ENCODE measurements at places on chromosomes 16 and 17.

DNA sequence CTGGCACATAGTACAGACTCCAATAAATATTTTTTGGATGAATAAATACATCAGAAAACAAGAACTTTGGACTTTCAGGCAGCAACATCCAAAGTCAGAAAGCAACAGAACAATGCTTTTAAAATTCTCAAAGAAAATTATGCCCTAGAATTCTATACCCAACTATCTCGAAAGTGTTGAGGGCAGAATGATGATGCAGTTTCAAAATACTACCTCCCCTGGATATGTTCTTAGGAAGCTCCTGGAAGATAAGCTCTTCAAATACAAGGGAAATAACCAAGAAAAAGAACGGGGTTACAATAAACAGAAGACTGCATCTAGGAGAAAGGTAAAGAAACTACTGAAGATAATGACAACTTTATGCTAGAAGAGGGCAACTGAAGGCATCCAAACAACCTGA lies 11.0 kb downstream of the SIAH1 start:
- no peak for DNase-seq

DNA sequence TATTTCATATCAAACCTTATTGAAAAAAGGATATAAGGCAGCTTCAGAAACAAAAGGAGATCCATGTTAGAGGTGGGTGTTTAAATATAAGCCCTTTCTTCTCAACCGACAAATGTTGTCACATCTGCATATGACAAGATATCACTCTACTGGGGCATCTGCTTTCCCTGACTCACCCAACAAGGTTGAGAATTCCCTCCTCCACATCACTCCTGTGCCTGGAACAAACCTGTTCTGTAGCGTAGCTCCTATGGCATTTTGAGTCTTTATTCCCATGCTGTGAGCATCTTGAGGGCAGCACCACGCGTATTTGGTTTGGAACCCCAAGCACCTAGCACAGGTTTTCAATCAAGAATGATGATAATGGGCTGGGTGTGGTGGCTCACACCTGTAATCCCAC lies 59.4 kb upstream of the ZFHX3 start:
- no peak for DNase-seq

GRCh38 chr16:57527610-57528360 lies 8.6 kb downstream of the CCDC102A start:
- no peak for DNase-seq

- DNase-seq = no peak
Measured at GRCh38 chr17:51948128-51948527, 210.4 kb downstream of the CA10 start.

DNA sequence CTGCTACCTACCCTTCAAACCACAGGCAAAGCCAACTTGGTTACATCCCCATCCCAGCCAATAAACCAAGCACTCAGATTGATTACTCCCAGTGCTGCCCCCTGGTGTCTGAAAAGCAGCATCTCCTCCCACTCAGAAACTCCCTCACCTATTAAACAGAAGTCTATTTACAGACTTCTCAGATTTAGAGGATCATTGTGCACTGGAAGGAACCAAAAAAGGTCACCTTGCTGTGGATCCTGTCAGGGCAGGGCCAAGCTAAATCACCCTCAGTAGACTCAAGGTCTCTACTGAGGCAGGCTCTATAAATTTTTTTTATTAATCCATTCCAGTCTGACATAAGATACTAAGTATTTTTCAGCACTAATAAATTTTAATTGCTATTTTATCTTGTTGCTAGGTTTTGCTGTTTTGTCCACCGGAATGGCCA lies 17.6 kb downstream of the HIGD1B start:
- peak; percentile 89 for DNase-seq

DNA sequence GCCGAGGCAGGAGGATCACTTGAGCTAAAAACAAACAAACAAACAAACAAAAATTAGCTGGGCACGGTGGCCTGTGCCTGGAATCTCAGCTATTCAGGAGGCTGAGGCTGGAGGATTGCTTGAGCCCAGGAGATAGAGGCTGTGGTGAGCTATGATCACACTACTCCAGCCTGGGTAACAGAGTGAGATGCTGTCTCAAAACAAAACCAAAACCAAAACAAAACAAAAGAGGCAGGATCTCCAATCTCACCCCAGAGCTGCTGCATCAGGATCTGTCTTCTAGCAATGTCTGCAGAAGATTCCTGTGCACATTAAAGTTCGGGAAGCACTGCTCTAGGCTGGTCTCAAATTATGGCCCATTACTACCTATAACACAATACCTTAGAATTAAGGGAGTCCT lies 43.1 kb downstream of the MAP2K6 start:
- DNase-seq = no peak

GRCh38 chr17:69176457-69176795 lies 34.7 kb upstream of the ABCA6 start:
- no peak for DNase-seq

GRCh38 chr17:6913608-6914443 lies 82.0 kb upstream of the ALOX12 start:
- DNase-seq = peak; percentile 88

GRCh38 chr16:66740010-66740409 lies 11.4 kb downstream of the DYNC1LI2 start:
- DNase-seq = peak; percentile 74

DNA sequence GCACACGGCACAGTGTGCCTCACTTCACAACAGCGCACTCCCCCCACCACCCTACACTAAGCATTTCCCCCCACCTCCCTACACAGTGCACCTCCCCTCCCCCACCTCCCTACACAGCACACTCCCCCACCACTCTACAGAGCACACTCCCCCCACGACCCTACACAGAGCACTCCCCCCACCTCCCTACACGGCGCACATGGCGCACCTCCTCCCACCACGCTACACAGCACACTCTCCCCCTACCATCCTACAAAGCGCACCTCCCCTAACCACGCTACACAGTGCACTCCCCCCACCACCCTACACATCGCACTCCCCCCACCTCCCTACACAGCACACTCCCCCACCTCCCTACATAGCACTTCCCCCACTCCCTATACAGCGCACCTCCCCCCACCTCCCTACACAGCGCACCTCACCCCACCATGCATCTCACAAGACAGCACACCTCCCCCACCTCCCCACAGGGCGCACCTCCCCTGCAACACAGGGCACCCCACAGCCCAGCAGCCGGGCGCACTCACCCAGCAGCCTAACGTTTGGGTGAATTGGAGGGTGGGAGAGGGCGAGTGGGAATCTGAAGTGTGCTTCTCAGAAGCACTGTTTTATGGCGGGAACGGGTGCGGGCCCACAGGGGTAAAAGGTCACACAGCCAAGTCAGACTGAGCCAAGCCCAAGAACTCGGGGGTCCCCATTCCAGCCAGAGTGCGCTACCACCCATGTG lies 10.3 kb downstream of the KNOP1 start:
- no peak for DNase-seq

- DNase-seq = no peak
Measured at GRCh38 chr17:41836550-41837196, 641 bp upstream of the NT5C3B start.

- DNase-seq = no peak
Measured at GRCh38 chr16:21005008-21005407, 104.4 kb downstream of the LYRM1 start.

DNA sequence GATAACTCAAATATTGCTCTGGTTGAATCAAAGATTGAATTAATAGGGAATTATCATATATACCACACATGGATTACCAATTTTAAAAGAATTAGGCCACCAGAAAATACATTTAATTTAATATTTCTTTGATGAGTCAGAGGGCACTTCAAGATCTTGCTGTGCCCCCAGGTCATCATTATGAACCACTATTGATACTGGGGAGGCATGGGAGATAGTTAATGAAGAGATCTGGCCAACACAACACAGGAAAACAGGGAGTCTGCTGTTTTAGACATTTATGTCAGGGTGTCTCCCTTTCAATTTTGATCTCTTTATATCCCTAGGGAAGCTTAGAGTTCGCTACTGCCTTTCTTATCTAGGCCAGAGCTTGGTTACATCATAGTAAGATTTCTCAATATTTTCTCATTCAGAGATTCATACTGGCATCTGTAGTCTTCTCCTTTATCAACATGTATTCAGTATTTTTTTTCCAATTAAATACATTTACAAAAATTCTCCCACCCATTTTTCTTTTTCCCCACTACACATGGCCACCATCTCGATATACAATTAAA lies 158.3 kb upstream of the ZFHX3 start:
- DNase-seq = no peak

GRCh38 chr16:50509521-50510341 lies 38.5 kb upstream of the NKD1 start:
- peak; percentile 36 for DNase-seq

- DNase-seq = no peak
Measured at GRCh38 chr17:15398736-15399331, 57.4 kb upstream of the TEKT3 start.

- no peak for DNase-seq
Measured at GRCh38 chr17:20279631-20280030, 187.7 kb downstream of the LGALS9B start.
